Activated T-cell treated with anti-CD3 and anti-CD28 coated beads, Interleukin-2, amount 50 U/mL, for 4 hours (primary cell): ENCODE measurements at places on chromosomes 1 and 21. TPM values are rescaled to one million over a fixed set of nuclear protein-coding genes. Genes with fewer than 3 reads are reported as not detected.

- peak; percentile 35 for DNase-seq
Measured at GRCh38 chr1:203306089-203306964, 1.0 kb downstream of the BTG2 start.

- no peak for DNase-seq
Measured at GRCh38 chr1:54371038-54371941, 34.9 kb downstream of the SSBP3 start.

DNA sequence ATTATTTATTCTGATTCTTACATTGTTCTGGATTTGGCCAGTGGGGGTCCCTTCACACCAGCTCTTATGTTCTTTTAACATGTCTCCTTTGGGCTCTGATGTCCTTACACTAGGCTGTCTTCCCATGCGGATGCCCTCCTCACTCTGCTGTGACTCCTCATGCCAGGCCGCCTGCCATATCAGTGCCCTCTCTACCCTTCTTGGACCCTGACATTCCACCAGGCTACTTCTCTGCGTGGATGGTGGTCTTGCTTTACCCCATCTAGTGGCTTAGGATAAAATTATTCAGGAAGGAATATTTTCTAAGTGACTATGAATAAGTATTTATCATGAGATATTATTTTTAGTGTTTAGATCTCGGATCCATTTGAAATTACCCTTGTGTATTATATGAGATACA is 21.2 kb downstream of the ATF6 start:
- no peak for DNase-seq

DNA sequence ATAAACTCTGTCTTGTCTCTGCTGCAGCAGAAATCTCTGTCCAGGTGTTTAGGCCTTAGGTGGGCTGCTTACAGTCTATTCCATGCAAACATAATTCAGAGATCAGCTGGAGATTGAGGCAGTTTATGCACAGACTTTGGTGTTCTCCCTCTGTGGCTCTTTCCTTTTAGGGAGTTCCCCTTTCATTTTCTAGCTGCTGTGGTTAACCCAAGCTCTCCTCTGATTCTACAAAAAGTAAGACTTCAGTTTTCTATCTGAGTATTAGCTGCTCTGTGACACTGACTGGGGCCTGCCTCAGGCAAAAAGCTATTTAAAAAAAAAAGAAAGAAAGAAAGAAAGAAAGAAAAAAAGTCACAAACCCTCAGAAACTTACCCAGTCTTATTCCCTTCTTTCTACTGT is 211.1 kb downstream of the CAMTA1 start:
- no peak for DNase-seq

GRCh38 chr1:208757846-208758245 is 513.7 kb upstream of the PLXNA2 start:
- no peak for DNase-seq

GRCh38 chr1:244820131-244820530 is 15.3 kb upstream of the COX20 start:
- DNase-seq = no peak

GRCh38 chr1:70517444-70517843 is 106.4 kb downstream of the CTH start:
- DNase-seq = no peak

- DNase-seq = no peak
Measured at GRCh38 chr1:114164840-114165543, 11.3 kb upstream of the SYT6 start.

- no peak for DNase-seq
Measured at GRCh38 chr1:1954831-1955441, 35.9 kb upstream of the TMEM52 start.

GRCh38 chr1:203406446-203407045 is 55.6 kb upstream of the FMOD start:
- DNase-seq = no peak

GRCh38 chr1:236718328-236718727 is 32.0 kb downstream of the ACTN2 start:
- no peak for DNase-seq

Gene ODR4
- total RNA-seq = 15.1 TPM

Gene SPRR2B
- total RNA-seq = not detected

Gene TRIM67
- not detected for total RNA-seq
